PC-9 (cell line): ENCODE measurements at places on chromosomes 16 and 17.

DNA sequence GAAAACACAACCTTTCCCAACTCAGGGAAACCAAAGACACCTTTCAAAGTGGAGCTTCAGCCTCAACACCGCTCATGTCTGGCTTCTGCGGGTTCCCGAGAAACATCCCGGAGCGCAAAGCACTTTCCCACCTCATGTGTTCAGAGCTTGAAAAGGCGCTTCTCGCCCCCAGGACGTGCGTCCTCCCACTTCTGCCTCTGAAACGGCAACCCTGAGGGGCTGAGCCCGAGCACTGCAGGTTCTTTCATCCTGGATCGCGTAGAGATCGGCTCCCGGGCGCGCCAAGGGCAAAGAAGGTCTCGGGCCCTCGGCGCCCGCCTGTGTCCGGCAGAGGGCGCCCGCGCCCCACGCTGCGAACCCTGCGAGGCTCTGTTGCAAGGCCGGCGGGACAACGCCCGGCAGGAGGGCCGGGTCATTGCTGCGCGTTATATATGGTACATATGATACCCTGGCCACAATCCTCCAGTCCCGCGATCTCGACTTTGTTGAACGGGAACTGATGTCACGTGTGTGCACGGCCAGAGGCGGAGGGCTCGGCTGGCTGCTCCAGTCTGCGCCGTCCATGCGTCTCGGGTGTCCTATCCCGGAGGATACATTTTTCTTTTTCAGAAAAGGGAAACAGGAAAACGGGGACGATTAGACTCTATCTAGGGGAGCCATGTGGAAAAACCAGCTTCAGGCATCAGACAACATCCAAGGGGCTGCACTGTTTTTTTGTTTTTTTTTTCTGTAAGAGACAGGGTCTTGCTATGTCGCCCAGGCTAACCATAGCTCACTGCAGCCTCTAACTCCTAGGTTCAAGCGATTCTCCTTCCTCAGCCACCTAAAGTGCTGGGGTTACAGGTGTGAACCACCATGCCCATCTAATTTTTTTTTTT, 19.1 kb downstream of the COQ7 start:
- peak; percentile 91 for DNase-seq

DNA sequence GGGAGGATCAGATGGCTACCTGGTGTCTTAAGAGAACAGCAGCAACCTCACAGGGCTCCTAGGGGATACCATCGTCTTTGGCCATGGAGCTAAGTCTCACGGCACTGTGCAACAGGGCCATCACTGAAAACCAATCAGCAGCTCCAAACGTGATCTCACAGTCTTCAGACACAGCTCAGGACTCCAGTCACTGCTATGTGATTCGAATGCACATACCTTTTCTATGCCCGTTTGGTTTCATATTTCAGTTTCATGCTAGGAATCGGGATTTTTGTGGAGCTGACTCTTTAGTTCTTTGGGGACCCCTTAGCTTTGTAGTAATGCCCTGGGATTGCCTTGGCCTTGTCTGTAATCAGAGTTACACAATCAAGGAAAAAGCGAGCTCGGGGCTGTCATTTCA, 162.8 kb upstream of the CDH11 start:
- DNase-seq: no peak

- no peak for DNase-seq
These were observed 7.1 kb downstream of the NAGPA start for GRCh38 chr16:5026664-5027063.

DNA sequence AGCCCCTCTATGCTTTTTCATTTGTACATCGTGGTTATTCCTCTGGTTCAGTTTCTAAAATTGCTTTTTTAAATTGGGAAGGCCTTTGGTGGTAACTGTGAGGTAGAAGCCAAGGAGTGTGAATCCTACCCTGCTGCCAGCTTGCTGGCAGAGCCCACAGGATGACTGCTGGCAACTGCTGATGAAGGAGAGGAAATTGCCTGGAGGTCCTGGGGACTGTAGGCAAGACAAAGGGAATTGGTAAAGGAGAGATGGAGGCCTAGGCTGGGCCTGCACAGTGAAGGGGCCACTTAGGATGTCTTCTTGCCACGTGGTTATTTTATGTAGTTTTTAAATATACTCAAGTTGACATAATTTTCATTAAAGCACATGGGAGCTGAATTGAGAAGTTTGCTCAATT, 15.8 kb downstream of the C17orf58 start:
- DNase-seq: no peak

- no peak for DNase-seq
These were observed 12.0 kb downstream of the CBFB start for GRCh38 chr16:67040906-67041305.
